Natural killer cell (primary cell): ENCODE measurements at places on chromosomes 7 and 10. TPM values are rescaled to one million over a fixed set of nuclear protein-coding genes. Genes with fewer than 3 reads are reported as not detected.

GRCh38 chr7:139159900-139160675 is 50.6 kb upstream of the ZC3HAV1 start:
- DNase-seq, result no peak

VPS50 gene
- 29.0 TPM for total RNA-seq

GRCh38 chr7:25839084-25839769 is 312.8 kb upstream of the NFE2L3 start:
- DNase-seq, result no peak

- DNase-seq, result no peak
Measured at GRCh38 chr10:126650161-126650560, 20.3 kb downstream of the C10orf90 start.

GRCh38 chr7:106110238-106110560 is 1.9 kb downstream of the SYPL1 start:
- DNase-seq, result peak; percentile 29

SPAM1 gene
- not detected for total RNA-seq

DNA sequence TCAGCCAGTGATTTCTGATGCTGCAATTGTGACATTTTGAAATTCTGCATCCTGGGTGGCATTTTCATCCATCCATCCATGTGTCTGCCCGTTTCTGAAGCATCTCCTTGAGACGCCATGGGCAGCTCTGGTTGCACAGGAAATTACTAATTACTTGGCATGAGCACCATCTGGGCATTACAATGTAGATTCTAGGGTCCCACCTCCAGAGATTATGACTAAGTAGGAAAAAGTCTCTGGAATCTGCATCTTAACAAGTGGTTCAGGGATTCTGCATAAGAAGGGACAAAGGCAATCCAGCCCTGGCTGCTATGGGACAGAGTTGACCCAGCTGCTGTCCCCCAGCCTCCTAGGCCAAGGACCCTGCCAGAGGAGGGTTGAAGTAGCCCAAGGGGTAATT is 65.3 kb downstream of the CUZD1 start:
- DNase-seq, result no peak

DYDC2 gene
- not detected for total RNA-seq

- no peak for DNase-seq
Measured at GRCh38 chr7:108004220-108005142, 1.5 kb upstream of the LAMB1 start.

DNA sequence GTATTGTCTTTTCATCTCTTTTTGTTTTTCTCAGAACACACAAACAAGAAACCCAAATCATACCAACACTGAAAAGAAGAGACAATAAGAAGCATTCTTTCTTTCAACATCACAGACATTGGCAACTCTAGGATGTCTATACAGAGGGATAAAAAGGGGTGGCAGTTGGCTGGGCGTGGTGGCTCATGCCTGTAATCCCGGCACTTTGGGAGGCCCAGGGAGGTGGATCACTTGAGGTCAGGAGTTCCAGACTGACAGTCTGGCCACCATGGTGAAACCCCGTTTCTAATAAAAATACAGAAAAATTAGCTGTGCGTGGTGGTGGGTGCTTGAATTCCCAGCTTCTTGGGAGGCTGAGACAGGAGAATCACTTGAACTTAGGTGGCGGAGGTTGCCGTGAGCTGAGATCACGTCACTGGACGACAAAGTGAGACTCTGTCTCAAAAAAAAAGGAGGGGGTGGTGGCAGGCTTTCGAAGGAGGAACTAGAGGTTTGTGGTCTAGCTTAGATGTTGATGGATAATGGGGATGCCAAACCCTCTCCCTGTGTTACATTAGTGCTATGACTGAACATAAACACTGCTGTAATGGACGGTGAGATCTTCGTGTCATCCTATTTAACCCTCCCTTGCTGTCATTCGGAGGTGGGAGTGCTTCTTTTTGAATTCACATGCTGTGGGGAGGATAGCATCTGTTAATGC is 9.4 kb downstream of the CNNM2 start:
- DNase-seq, result no peak

GRCh38 chr7:92758796-92759431 is 77.5 kb downstream of the CDK6 start:
- no peak for DNase-seq

DNA sequence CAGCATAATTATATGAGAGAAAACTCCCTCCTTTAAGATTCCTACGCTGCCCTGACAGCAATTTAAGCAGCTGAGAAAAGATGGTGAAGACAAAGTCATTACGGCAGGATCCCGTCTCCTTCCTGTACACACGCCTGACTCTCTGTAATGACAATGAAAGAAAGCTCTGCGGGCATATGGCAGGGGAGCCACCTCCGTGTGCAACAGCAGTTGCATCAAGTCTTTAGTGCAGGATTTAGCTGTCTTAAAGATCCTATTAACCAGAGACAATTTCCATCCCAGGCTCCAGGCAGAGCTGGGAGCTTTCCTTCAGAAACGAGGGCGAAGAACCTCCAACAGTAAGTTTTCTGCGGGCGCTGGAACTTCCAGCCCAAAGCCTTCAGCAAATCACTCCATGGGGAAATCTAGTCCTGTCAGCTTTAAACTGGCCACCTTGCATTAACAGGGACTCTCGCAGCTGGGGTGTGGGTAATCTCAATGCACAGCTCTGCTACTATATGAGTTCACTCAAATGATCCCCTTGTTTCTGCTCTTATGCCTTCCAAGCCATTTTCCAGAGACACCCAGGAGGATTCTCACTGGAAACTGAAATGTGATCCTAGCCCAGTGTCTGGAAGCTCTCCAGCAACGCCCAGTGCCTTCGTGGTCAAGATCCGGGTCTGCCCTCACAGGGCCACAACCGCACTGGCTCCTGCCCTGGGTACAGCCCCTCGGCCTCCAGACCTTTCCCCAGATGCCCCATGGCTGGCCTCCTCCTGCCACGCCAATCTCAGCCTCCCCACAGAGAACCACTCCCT is 74.9 kb downstream of the CTBP2 start:
- DNase-seq, result no peak

PNLIPRP3 gene
- not detected for total RNA-seq

DNA sequence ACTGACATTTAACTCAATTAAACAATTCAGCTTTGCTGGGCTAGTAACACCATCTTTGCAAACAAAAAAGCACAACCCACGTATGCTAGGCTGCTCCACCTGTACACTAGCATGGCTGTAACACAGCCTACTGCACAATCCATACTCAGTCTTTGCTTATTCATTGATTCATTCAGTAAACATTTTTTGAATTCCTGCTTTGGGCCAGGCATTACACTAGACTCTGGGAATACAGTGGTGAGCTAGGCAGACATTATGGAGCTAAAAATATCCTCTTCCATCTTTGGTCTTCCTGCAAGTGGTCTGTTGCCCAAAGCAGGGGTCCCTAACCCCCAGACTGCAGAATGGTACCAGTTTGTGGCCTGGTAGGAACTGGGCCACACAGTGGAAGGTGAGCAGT is 9.9 kb downstream of the CNNM1 start:
- DNase-seq, result no peak

GRCh38 chr10:116947841-116948529 is 57.0 kb downstream of the SHTN1 start:
- no peak for DNase-seq

DNA sequence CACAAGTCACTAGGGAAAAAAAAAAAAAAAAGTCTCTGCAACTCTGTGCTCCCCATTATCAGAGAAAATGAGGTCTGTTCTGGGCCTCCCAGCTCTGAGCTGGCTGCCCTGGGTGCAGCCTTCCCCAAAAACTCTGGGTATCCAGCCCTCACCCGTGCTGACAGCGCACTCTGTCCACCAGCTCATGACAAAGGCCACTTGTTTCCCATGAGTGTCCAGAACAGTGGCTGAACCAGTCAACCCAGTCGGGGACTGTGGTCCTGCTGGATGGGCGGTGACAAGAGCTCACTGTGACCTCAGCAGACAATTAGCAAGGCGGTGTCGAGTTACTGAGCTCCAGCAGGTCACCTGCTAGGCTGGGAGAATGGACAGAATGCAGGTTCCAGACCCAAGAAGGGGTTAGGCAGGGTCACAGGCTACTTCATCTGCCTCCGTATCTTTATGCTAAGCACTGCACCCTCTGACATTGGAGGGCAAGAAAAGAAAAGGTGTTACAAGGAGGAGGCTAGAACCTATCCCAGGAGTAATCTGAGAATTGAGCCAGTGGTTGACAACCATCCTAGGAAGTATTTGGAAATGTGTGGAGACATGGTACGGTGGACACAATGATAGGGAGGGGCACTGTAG is 37.2 kb downstream of the DLG5 start:
- DNase-seq, result no peak
